ENCODE measurements at places on chromosomes 1 and 21.
A peak's percentile ranks its signal among the peaks of the same experiment; 100 is the strongest.

DNA sequence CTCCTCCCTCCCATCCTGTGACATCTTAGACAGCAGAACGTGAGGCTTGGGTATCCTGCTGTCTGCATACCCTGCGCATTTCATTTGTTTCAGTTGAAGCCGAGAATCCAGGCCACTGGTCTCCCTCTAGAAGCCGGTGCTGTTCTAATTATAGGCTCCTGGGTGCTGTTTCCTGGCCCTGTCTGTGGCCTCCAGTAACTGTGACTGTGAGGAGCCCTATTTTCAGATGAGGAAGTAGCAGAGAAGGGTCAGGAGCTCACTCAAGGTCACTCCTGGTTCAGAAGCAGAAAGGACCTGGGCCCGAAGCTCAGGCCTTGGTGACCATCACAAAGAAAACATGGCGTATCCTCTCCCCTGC, 24.0 kb downstream of the COQ8A start:
- no peak for DNase-seq

DNA sequence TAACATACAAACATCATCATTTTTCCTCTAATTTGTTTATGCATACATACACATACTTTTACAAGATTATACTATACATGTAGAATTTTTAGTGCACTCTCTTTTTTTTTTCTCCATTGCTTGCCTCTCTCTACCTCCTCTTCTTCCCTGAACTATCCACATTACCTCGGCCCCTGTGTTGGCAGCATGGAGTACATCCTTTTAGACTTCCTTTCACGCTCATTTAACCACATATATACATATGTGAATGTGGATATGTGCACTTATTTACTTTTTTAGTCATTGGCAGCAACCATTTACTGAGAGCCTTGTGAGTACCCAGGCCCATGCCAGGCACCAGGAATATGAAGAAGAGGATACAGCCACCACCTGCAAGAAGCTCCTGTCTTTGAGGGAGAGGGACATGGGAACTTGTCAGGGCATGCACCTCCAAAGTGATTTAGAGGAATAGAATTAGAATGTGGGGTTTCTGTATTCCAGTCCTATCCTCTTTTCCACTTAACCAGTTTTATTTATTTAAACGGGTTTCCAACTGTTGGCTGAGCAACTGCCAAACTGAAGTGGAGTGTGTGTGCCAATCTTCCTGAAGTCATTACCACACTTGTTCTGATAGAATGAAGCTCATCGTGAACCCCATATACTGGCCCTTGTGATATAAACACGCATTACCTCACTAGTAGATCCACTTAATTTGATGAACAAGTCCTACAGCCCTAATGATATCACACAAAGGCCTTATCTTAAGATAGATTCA, 212.6 kb downstream of the TNR start:
- no peak for DNase-seq

DNA sequence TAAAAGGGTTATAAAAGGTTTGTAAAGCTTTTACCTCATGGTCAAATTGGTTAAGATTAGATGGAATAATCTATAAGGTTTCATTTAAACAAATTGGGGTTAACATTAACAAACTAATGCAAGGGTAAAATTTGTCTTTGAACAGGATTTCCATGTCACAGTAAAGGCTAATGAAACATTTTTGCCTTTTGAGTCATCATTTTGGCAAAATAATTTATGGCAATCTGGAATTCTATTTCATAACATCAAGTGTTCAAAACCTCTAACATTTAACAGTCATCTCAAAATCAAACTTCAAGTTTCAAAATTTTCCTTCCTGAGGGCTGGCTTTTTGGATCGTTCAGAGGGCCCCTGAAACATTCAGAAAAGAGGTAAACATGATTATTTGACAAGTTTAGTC, 6.6 kb upstream of the CD46 start:
- peak; percentile 17 for DNase-seq

- DNase-seq: no peak
Observed at GRCh38 chr21:36048357-36048756, 12.0 kb downstream of the SETD4 start.

DNA sequence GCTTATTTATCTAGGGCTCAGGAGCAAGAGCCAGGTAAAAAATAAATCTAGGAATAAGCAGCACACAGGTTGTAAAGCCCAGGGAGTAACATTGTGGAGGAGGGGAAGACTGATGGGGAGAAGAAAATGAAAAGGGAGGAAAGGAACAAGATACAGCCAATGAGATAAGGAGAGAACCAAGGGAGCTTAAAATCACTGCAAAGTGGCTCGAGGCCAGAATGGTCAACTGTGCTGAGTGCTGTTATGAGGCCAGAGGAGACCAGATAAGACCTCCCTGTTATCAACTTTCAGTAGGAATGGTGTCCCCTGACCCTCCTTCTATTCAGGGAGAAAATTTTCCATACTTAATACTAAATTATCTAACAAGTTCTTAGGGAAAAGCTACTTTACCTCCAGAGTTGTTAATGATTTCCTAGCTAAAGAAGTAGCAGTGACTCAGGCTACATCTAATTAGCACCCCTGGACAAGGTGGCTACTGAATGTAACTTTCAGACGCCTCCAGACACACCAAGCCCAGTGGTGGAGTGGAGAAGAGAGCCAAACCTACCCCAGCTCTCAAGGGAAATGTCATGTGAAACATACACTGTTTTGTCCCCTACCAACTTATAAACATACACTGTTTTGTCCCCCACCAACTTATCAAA, 25.5 kb downstream of the ENAH start:
- DNase-seq: no peak

- no peak for DNase-seq
Observed at GRCh38 chr1:204036882-204037655, 35.8 kb upstream of the SOX13 start.

GRCh38 chr1:231419738-231420298, 2.3 kb downstream of the EGLN1 start:
- no peak for DNase-seq

GRCh38 chr1:231926340-231926739, 299.8 kb downstream of the DISC1 start:
- DNase-seq: no peak

GRCh38 chr21:25408666-25409065, 198.6 kb downstream of the MRPL39 start:
- no peak for DNase-seq

DNA sequence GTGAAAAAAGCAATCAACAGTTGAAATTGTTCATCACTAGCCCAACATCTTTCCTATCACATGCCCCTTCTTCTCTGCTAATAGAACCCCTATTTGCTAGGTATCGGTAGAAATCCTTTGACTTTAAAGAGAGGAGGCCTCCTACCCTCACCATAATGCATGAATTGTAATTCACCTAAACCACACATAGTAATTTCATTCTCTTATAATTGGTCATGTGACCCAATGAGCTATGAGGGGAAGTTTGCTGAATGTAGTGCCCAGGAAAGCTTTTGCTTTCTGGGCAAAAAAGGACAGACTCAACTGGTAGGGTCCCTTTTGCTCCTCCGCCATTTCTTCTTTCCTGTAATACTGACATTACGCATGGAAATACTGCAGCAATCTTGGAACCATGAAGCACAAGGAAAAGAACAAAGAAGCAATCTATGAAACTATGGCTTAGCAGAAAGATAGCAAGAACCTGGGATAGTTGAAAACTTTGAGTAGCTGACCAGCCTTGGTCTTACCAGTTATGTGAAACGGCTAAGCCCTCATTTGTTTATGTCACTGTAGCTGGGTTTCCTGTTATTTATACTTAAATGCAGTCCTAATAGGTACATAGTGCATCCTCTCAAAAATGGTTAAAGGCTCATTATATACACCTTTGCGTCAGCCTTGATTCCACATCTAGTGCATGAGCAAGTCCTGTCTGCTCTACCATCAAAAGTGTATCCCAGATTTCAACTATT, 10.2 kb upstream of the CHI3L2 start:
- DNase-seq: no peak

GRCh38 chr1:24119859-24120756, 8.2 kb upstream of the MYOM3 start:
- no peak for DNase-seq

- DNase-seq: no peak
Observed at GRCh38 chr1:167621780-167622313, 8.2 kb upstream of the RCSD1 start.

DNA sequence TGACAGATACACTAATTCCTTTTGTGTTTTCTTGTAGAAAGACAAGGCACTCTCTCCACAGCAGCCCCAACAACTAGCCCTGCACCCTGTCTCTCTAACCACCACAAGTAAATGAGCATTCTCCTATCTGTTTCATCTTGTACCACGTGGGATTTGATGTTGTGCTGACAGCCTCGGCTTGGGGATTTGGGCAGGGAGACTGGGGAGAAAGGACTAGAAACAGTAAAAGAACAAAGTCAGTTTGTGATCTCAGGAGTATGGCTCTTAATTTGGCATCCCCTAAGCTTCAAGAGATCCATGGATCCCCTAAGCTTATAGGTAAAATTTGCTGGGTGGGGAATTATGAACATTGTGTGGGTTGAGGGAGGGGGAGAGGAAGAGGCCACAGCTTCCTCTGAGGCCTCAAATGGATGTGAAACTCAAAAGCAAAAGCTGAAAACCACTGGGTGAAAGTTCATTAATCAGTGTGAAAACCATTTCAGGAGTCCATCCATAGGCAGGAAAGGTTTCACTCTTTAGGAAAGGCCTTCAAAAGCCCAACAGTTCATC, 3.1 kb downstream of the C1orf162 start:
- DNase-seq: no peak

DNA sequence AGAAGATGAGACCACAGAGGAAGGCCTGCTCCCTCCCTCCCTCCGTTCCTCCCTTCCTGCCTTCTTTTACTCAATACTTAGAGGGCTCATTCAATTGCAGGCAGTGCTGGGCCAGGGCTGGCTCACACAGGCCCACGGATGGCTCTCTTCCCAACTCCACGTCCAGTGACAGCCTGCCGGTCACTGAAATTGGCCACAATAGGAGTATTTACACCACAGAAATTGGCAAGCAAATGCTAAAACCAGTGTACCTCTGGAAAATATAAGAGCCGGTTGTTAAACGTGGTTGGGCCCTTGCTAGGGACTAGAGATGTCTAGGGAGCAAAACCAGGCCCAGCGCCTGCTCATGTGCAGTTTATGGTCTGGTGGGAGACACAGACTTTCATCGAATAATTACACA, 72.4 kb upstream of the TMEM51 start:
- DNase-seq: no peak

DNA sequence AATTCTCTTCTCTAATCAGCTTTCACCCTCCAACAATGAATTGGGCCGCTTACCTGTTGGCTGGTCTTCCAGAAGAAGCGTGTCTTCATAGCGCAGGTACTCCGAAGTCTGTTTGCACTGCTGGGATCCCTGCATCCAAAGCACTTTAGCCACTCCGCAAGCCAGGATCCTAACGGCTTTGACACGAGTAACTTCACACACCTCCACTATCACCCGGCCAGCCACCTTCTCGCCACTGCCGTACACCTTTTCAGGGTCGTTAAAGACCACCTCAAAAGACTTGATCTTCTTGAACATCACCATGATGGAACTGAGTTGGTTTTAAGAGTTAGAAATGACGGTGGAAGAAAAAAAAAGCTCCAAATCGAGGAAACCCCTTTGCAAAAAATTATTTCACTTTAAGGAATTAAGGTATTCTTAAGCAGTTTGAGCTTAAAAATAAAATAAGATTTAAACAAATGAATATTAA, 381 bp downstream of the TXNIP start:
- no peak for DNase-seq

- DNase-seq: no peak
Observed at GRCh38 chr1:248823517-248824001, 2.2 kb downstream of the SH3BP5L start.

- DNase-seq: peak; percentile 8
Observed at GRCh38 chr1:104780470-104781078, 1030.9 kb downstream of the AMY1C start.

DNA sequence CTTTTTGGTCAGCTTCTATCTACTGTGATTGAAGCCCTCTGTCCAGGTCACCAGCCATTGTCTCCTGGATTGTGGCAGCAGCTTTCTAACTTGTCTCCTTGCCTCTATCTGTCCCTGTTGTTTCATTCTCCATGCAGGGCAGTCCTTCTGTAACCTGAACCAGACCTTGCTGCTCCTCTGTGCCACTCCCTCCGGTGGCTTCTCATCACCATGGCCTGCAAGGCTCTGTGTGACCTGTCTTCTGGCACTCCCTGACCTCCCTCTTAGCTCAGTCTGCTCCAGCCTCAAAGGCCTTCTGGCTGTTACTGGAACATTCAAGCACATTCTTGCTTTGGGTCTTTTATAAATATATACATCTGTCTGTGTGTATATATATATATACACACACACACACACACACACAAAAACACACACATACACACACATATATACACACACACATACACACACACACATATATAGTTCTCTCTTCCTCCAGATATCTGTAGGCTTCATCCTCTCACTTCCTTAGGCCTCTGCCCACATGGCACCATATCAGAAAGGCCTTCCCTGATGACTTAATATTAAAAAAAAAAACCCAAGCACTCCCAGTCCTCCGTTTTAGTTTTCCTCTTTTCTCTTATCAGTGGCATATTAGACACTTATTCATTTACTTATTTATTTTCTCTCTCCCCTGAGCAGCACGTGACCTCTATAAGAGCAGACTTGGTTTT, 21.2 kb upstream of the JUN start:
- no peak for DNase-seq

- DNase-seq: peak; percentile 60
Observed at GRCh38 chr1:27403065-27403726, 10.8 kb downstream of the GPR3 start.

DNA sequence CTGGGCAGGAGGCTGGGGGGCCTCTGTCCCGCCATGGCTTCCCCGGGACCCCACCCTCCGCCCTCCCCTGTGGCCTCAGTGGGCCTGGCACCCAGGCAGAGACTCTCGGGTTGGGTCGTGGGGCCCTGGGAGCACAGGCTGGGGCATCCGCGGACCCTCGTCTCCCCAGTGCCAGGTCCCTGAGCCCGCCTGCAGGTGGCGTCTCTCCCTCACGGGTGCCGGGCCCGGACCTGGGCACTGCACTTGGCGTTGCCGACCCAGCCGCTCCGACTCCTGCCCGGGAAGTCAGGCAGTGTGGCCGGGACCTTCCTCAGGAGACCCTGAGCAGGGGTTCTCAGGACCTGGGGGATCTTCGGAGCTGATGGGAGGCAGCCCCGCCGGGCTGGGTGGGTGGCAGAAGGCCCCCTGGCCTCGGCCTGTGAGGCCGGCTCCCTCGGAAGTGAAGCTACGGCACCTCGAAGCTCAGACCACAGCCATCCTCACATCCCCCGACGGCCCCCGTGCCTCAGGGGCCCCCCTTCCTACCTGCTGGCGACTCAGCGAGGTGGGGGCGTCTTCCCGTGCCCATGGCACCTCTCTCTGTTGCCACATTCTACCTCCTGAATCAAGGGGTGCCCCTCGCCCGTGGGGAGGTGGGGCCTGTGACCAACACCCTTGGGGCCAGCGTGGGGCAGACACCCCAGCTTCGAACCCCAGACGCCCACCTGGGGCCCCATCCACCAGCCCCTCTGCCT, 6.4 kb upstream of the C1orf159 start:
- peak; percentile 65 for DNase-seq

Data from fibroblast of villous mesenchyme (primary cell).